RPMI8226 (cell line): ENCODE measurements at places on chromosomes 12 and 14.
A peak's percentile ranks its signal among the peaks of the same experiment; 100 is the strongest.

DNA sequence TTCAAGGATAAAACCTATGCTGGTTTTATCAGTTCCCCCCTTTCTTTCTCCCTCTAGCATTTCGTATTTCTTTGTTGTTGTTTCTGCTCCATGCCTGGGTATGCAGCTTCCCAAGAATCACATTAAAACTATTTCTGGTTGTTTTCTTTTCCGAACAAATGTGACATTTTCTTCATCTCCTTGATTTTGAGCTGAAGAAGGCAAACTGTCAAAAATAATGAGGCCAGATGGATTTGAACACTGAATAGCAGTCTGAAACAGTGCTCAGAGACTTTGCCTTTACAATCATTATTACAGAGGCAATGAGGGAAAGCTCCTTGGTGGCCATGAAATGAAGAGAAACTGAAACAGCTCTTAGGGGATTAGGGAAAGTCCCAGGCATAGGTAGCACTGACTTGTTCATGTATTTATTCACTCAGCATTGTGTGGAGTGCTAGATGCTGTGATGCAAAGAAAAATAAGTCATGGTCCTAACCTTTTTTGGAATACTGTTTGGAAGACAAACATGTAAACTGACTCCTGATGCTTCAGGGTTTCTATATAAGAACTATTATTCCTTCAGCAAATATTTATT, 319.5 kb downstream of the FUT8 start:
- no peak for DNase-seq

DNA sequence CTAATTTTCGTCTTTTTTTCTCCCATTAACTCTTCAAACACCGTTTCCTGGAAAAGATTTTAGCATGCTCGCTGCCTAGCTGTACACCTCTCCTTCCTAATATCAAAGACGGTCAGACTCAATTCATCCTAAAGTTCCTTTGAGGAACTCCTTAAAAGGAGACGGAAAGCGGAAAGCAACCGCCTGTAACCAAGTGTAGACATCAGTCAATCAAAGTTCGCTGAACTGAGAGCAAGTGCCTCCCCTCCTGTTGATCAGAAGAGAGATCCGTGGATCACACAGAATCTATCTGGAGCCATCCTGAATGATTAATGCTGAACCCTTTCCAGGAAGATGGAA, 412 bp upstream of the TEP1 start:
- peak; percentile 23 for DNase-seq

DNA sequence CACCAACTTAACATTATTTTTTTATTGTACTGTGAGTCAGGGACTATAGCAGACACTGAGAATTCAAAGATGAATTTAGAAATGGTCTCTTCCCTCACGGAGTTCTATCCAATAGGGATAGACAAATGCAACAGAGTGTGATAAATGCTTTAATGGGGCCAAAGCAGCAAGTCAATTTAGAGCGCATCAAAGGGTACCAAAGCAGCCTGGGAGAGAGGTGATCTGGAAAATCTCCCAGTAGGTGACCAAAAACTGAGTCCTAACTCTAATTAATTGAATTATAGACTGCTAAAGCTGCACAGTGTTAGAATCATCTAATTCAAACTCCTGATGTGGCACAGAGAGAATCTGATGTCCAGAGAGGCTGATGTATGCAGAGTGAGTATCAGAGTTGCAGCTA, 2.6 kb downstream of the LIN7A start:
- no peak for DNase-seq

DNA sequence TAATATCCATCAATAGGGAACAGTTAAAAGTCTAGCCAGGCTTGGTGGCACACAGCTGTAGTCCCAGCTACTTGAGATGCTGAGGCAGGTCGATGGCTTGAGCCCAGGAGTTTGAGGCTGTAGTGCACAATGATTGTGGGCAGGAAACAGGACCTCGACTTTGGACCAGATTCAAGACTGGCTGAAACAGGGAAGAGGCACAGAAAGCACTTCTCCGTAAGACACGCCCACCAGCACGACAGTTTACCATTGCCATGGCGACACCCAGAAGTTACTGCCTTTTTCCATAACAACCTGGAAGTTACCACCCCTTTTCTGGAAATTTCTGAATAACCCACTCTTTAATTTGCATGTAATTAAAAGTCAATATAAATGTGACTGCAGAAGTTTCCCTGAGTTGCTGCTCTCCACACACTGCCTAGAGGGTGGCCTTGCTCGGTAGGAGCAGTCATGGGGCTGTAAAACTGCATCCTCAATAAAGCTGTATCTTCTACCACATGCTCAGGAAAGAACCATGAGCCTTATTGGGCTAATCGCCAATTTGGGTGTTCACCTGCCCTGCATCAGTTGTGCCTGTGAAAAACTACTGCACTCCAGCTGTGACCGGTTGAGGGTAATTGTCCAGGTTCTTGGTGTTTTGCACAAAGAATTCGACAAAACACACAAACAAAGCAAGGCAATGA, 4.6 kb upstream of the LRRC23 start:
- peak; percentile 70 for DNase-seq

DNA sequence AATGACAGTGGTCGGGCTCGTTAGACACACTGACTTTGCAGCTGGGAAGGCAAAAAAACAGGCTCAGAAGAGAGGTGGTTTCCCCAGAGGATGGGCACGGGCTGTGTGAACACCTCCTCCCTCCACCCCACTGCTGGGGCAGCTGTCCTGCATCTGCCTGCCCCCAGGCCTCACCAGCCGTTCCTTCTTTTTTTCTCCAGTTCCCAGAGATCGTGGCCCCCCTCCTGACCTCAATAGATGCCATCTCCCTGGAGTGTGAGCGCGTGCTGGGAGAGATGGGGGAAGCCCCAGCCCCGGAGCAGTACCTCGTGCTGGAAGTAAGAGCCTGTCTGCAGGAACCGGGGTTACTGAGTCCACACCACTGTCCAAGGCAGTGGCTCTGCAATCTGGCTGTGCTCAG, 17.4 kb downstream of the MVK start:
- DNase-seq, result no peak

DNA sequence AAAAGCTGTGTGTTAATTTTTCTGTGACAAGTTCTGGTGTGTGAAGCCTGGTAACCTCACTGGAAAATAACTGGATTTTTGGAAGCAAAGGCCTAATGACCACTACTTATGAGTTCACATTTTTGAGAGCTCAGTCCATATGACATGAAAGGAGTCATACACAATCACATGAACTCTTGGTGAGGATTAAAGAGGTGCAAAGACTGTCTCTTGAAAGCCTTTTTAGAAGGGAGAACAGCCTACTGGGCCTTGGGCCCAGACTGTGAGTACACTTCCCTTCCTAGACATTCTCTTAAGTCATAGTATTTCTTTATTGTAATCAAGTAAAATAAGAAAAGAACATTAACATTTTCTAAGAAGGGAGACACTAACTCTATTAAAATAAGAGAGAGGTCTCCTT, 176.1 kb downstream of the BCAT1 start:
- no peak for DNase-seq

DNA sequence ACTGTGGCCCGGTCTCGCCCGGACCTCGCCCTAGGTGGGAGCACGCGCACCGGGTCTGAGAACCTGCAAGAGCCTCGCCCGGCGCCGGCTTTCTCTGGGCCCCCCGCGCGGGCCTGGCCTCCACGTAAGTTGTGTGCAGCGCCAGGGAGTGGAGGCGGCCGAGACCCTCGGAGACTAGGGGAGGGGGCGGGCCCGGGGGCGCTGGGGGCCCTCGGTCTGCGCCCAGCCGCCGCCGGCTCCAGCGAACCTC, 183 bp upstream of the PRMT8 start:
- no peak for DNase-seq

GRCh38 chr12:29208060-29208459, 59.0 kb downstream of the FAR2 start:
- DNase-seq, result no peak

- DNase-seq, result no peak
Measured at GRCh38 chr12:63325757-63326156, 174.8 kb upstream of the AVPR1A start.

GRCh38 chr12:92356425-92356824, 210.8 kb upstream of the BTG1 start:
- no peak for DNase-seq

DNA sequence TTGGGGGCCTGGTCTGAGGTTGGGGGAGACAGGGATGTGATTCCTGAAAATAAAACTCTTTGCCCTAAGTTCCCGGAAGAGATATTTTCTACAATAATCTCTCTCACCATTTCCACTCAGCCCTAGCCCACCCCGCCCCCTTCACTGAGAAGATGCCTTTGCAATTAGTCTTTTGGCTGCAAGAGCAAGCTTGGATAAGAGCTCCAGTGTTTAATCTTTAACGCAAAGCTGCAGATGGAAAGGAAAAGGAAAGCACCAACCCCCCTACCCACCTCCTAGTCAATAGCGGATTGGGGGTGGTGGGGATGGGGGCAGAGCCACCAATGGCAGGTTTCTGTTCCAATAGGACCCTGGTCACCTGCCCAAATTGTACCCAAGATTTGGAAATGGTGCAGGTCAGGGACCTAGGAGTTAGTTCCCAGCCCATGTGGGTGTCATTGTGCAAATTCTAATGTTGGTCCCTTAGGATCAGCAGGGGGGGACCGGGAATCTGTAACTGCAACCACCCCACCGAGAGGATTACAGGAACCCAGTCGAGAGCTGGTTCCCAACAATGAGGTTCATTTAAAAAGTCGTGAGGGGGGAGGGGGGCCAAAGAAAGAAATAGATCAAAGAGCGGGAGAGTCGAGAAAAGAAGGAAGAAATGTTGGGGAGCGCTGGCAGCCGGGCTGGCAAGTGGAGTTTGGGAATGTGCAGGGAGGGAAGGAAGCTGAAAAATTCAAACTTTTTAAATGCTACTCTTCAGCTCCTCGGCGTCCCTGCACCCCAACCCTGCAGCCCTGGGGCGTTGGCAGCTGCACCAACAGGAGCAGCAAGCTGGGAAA, 1.6 kb downstream of the ZFP36L1 start:
- DNase-seq, result no peak

DNA sequence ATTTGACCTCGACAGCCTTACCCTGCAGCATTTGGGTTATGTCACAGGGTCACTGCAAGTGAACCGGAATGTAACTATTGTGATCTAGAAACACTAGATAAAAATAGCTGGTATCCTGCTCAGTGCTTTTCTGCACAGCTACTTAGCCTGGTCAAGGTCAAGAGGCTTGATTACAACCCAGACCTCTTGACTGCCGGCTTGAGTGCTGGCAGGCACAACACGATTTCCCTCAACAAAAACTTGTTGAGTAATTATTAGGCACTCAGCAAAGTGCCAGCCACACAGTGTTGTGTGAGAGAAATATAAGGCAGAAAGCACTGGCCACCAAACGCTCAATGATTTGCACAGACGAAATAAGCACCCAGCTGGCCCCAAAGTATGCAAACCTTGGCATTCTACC, 156.7 kb downstream of the NUAK1 start:
- DNase-seq, result no peak

GRCh38 chr14:34303811-34304210, 158.2 kb downstream of the SPTSSA start:
- no peak for DNase-seq

- DNase-seq, result no peak
Measured at GRCh38 chr14:96001866-96002497, 37.2 kb upstream of the C14orf132 start.

DNA sequence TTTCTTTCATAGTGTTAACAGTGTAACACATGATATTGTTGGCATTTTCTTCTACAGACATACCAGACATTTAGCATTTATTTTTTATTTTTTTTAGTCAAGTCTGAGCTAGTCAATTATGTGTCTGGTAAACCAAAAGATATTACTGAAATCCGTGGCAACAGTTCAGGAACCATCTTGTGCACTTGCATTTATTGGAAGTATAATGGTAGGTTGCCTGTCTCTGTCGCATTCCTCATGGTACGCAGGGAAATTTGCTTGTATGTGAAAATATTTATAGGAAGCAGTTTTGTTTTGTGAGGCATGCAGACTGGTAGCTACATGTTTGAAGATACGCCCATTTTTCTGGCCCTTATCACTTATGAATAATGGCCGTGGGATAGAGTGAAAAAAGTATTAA, 186.1 kb upstream of the SLC38A2 start:
- no peak for DNase-seq

DNA sequence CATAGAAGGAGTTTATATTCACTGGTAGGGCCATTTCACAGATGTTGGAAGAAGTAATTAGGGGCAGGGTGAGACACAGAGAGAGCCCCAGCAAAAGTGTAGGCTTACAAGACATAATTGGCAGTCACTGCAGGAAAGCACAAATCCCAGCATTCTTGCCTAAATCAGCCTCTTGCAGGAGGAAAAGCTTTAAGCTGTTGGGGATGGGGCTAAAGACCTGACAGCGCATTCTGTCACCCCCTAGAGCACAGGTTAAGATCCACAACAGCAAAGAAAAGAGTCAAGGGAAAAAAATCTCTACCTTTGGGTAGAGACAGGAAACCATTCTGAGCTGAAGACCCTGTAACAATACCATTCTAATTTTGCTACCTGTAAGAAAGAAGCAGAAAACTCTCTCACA, 409.0 kb downstream of the DAD1 start:
- DNase-seq, result no peak

- DNase-seq, result no peak
Measured at GRCh38 chr14:35385042-35385839, 19.3 kb downstream of the NFKBIA start.

- no peak for DNase-seq
Measured at GRCh38 chr12:9605483-9605882, 2.2 kb downstream of the KLRB1 start.

DNA sequence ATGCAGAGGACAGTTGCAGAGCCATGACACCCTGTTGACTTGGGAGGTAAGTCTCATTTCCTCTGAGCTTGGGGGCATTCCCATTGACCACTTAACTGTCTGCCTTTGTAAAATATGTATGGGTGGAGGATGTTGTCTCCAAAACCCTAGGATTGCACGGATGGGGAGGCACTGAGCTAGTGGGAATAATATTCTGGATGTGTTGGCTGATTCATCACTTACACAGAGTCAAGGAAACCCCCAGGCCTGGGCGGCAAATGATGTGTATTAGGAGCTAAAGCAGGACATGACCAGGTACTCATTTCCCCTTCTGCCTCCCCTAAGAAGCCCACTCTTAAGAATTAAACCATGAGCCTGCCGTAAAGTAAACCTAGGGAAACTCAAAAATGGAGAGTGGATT, 319.4 kb downstream of the VRK1 start:
- no peak for DNase-seq

DNA sequence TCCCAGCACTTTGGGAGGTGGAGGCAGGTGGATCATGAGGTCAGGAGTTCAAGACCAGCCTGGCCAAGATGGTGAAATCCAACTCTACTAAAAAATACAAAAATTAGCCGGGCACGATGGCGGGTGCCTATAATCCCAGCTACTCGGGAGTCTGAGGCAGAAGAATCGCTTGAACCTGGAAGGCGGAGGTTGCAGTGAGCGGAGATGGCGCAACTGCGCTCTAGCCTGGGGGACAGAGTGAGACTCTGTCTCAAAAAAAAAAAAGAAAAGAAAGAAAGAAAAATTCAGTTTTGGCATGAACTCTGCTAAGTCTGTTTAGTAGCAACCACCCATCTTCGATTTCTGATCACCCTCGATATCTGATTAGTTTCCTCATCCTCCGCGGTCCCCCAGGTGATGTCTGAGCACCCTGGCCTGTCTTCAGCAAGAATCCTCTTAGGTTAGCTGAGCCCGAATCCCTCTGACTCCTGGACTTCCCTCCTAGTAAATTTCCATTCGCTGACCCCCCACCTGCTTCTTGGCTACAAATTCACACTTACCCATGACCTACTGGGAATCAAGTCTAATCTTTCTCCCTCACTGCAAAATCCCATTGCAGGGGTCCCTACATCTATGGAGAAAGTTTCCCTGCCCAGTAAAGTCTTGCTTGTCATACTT, 879 bp upstream of the HSPB8 start:
- no peak for DNase-seq
